LNCaP clone FGC (cell line): ENCODE measurements at places on chromosomes 4 and X.

DNA sequence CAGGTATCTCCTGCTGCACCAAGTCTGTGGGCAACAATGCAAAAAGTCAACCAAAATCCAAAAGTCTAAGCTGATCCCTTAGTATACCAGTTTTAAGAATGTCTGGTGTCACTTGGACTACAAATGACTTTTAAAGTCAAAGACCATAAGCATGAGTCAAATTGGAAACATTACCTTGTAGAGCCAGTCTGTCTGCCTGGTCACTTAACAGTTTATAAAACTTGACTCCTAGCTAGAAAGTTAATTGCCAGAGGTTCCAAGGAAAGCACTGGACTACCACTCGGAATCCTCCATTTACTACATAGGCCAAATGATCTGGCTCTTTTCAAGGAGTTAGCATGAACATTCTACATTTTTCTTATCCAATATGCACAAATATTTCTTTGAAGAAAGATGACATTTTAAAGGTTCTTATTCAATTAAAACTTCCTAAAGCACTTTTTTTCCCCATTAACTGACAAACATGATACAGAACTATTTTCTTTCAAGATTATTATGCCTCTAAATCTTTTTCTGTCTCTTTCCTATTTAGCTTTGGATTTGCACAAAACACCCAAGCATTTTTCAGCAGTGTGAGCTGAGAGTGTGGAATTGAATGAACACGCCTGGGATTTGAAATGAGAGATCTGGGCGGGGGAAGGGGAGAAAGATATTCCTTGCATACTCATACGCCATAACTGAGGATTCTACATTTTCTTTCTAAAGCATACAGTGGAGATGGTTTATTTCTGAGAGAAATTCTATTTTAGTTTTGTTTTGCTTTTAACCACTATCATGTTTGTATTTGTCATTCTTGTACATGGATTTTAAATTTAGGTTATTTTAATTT is 188.4 kb downstream of the SHROOM3 start:
- peak; percentile 83 for DNase-seq

DNA sequence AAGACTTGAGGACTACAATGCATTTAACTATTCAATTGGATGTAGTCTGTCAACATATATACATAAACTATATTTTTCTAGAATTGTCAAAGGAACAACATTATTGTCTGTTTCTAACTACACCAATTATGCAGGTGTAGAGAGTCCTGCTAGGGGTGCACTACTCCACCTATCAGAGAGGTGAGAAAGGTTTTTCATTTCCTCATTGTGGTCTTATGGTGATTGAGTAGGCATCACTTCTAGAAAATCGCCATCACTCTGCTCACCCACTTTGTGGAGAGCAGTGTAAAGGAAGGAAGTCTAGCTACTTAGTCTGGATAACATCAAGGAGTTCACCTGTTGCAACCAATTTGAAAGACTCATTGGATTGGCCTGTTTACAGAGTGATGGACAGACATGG is 4.4 kb upstream of the ADH1C start:
- no peak for DNase-seq

DNA sequence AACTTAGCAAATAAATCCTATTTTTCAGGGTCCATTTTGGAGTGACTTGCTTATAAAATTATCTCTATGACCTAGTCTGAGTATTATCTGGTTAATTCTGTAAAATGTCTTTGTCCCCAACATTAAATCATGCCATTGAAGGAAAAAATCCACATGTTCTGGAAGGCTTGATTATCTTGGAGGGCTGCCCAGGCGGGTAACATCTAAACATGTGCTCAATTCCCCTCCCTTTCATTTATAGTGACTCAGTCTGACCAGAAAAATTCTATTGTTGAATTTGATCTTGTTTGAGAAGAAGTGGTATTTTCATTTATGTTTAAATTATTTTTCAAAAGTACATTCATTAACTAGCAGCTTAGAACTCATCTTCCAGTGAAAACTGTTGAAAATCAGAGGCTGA is 55.4 kb upstream of the SLC10A7 start:
- no peak for DNase-seq

DNA sequence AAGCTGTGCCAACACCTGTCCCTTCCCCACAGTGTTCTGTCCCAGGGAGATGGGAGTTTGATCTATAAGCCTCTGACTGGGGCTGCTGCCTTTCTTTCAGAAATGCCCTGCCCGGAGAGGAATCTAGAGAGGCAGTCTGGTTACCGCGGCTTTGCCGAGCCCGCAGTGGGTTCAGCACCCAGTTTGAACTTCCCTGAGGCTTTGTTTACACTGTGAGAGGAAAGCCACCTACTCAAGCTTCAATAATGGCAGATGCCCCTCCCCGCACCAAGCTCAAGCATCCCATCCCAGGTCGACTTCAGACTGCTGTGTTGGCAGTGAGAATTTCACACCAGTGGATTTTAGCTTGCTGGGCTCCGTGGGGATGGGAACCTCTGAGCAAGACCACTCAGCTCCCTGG is 33.3 kb upstream of the ARSJ start:
- DNase-seq: no peak

- DNase-seq: no peak
Observed at GRCh38 chrX:155966876-155967275, 30.6 kb upstream of the IL9R start.

DNA sequence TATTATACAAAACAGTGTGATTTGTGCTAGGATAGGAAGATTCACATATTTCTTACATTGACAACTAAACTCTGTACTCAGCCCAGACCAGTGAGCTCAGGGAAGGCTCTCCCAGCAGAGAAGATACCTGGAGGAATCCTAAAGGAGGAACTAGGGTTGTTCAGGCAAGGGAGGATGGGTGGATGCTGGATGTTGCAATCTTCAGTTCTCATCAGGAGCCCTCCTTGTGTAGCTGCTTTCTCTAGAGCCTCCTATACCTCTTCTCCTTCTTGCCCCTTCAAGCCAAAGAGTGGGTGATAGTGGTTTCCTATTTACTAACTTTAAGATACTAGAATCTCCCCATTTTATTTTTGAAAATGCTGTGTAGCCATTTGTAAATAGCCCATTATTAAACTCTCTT is 117.3 kb downstream of the NKX6-1 start:
- DNase-seq: no peak

GRCh38 chr4:151169223-151169622 is 69.8 kb downstream of the RPS3A start:
- no peak for DNase-seq

- DNase-seq: no peak
Observed at GRCh38 chrX:17039826-17040225, 93.4 kb downstream of the REPS2 start.

- no peak for DNase-seq
Observed at GRCh38 chrX:133868682-133869081, 116.7 kb downstream of the GPC3 start.

GRCh38 chr4:108035691-108036090 is 46.0 kb downstream of the HADH start:
- DNase-seq: no peak

DNA sequence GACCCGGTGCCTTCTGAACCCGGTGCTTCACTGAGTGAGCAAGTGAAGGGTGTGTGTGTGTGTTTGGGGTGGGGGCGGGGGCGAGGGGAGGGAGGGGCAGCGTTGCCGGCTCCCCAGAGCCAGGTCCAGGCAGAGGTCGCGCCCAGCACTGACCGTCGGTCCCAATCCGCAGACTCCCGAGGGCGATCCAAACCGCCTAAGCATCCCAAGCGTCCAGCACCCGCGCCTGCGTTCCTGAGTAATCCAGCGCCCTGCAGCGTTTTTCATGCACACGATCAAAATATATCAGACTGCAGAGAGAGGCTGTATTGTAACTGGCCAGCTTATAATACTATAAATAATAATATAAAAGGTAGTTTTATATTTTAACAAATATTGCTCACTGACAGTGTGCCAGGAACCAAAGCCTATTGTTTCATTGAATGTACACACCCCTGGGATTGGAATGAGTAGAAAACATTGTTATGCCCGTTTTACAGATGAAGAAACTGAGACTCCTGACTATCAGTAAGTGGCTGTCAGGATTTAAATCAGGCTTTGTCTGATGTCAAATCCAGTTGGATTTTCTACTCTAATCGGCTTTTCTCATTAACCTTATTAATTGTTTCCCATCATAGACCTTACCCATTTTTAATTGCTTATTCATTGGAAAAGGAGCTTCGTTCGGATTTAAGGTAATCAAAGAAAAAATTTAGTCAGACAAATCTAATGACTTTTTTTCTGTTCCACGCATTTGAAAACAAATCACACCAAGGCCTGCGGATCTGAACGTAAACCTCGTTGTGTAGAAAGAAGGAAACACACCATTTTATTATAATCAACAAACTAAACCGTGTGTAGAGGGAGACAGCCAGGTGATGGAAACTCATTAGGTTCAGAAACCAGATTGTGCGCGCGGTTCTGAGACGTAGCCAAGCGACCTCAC is 4.0 kb upstream of the NKX3-2 start:
- no peak for DNase-seq

- no peak for DNase-seq
Observed at GRCh38 chr4:105991726-105992125, 96.5 kb downstream of the NPNT start.

GRCh38 chr4:108272046-108272445 is 103.3 kb upstream of the LEF1 start:
- DNase-seq: no peak

DNA sequence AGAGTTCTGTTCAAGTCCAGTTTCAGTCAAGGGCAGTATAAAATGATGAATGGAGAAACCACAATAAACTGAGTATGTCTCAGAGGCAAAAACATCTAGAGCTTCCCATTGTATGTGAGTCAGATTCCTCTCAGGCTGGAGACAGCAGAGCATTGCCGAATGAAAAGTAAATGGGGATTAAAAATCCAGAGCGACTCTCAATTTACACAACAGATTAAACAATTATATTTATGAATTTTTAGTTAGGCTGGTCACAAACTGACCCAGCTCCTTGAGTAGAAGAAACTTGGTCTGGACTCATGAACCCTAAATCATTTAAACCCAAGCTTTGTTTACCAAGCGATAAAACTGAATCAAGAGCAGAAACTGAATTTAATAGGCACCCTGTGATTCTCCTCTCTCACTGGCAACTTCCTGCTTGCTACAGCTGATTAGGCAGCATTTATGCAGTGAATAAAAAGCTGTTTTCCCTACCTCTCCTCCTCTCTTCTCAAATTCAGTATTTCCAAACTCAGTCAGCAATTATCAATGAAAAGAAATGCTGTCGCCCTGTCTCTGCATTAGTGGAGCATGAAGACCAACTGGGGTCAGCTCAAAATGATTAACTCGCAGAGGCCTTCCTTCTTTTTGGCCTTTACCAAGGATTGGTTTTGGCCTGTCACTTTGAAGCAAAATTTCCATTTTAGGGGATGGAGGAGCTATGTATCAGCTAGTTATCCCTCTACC is 568.0 kb downstream of the PDHA2 start:
- DNase-seq: no peak

DNA sequence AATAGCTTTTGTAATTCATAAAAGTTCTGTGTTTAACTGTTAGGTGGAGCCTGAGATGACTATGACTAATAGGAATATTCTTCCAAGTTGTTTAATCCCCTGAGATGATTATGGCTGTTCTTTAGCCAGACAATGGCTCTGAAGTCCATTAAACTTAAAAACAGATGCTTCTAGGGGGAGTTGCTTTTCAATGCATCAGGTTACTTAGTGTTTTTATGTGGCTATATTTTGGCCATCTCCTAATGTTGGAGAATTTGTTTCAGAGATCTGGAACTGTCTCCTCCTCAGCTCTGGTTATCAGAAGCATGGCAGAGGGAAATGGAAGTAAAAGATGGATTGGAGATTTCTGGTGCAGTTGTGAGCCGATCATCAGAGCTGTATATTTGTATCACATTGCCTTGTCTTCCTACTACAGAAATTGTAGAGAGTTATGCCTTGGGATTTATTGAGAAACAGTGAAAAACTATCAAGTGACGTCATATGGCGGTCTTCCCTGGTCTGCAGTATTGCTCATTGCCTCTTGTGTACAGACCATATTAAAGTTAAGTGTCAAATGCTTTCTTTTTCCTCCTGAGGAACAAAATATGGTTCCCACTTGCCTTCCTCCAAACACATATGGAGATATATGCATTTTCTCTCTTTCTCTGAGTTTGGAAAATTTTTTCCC is 29.8 kb downstream of the SGMS2 start:
- no peak for DNase-seq

DNA sequence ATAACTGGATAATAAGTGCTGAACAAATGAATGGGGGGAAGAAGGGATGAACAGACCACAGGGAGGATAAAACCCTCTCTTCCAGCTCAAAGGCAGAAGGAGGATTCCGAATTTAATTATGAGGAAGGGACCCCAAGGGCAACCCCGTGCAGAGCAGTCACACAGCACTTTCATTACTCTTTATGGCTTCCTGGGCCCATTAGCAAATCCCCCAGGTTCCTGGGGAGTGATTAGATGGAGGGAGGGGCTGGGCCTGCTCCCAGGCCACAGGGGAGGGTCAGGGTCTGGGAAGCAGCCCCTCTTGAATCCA is 67.1 kb downstream of the PPP2R2C start:
- DNase-seq: no peak

- no peak for DNase-seq
Observed at GRCh38 chrX:15151267-15152186, 118.4 kb downstream of the ASB9 start.

DNA sequence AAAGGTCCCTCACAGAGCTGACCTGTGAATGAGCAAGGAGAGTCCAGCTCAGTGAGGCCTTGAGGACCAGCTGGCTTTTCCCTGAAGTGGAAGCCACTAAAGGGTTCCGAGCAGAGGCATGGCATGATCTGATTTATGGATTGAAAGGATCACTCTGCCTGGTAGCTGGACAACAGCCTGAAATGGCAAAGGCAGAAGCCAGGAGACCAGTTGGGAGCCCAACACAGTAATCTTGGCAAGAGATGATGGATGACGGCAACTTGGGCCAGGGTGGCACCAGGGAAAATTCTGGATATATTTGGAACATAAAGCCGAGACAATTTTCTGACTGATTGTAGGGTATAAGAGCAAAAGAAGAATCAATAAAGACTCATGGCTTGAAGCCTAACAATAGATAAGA is 69.3 kb upstream of the STIM2 start:
- DNase-seq: no peak

GRCh38 chrX:916230-916599 is 285.6 kb downstream of the SHOX start:
- no peak for DNase-seq
